ENCODE measurements at places on chromosomes 7 and 10.
A peak's percentile ranks its signal among the peaks of the same experiment; 100 is the strongest.

DNA sequence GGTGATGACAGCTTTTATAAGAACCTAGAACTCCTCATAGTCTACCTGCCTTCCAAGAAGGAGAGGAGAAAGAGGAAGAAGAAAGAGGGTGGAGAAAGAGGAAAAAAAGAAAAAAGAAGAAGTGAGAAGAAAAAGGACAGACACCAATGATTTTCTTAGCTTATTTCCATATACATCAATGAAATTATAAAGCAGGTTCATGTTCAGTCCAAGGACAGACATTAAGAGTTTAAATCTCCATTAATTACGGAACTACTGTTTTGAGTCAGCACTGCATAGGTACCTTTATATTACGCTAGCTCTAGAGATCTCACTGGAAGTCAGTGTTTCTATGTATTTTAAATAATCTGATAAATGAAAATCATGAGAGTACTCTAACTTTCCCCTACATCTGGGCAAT is 309.0 kb upstream of the HGF start:
- no peak for ATAC-seq

- ATAC-seq: no peak
Measured at GRCh38 chr10:11646450-11646849, 35.0 kb upstream of the USP6NL start.

DNA sequence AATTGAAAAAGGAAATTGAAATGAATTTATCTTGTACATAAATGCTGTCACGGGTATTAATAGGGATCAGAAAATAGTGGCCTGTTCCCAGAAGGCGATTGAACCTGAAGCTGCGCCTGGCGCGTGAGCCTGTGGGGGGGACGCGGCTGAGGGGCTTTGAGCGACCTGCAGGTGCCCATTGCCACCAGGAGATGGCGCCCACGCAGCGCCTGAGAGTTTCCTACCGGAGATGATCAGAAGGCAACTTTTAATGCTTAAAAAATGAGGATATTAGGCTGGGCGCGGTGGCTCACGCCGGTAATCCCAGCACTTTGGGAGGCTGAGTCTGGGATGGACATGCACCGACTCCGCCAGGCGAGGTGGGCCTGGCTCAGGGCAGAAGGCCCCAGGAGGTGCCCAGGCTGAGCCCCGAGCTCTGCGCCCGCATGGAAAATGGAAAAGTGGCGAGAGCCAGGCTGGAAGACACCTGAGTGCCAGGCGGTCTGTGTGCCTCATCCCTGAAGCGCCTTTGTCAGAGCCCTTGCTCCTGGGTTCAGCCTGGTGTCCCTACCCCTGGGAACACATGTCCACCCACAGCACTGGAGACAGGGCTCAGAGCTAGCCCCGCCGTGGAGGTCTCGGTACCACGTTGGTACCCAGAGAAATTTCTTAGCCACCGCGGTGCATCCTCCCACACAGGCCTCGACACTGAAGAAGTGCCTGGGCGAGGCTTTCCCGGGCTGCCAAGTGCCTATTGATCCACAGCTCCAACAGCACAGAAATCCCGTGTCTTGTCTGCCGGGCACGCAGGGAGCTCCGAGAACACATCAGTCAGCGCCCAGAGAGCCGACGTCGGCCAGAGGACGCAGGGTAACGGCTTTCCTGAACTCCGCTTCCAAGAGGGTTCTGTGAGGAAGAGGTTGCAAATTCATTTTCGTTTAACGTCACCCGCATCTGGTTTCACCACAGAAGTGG is 117.4 kb downstream of the INPP5A start:
- peak; percentile 87 for ATAC-seq

DNA sequence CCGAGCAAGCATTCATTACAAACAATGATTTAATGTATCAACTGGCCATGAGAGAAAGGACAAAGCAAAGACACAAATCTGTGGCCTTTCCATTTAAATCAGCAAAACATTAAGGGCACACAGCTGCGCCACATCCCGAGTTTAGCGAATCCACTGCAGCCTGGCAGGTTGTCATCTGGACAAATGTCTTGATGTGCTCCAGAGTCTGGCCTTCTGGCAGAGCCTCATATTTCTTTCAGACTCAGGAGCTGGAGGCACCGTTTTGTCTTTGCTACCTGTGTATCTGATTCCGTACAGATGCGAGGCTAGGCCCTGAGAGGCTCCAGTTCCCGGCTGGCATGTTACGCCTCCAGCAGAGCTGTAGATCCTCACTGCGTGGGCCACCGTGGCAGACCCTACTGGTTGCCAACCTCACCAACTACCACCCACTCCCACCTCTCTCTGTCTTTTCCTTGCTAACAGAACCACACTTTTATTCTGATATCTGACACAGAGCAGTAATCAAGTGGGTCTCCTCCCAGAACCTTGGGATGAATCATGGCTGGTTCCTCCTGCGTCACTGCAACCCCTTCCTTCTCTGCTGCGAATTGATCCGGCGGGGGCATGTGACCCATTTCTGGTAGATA is 40.9 kb upstream of the EFCAB10 start:
- ATAC-seq: peak; percentile 44

- ATAC-seq: no peak
Measured at GRCh38 chr7:93515144-93515543, 59.4 kb downstream of the CALCR start.

DNA sequence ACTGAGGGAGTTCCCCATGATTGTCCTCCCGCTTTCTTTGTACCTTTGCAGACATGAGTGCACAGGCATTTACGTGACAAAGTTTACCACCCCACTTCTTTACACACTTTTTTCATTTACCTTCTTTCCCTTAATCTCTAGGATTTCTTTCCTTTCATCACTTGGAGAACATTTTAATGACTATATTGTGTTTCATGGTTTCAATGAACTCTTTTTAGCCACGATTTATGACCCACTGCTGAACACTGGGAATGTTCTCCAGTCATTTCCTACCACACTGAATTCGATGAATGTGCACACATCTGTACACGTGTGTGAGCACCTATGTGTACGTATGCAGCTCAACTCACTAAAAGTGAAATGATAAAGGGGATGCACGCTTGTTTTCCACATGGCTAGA is 371.7 kb upstream of the IGFBP3 start:
- no peak for ATAC-seq

- no peak for ATAC-seq
Measured at GRCh38 chr10:31374146-31374696, 55.2 kb downstream of the ZEB1 start.

Data from motor neuron (in vitro differentiated cells).